ENCODE measurements at places on chromosomes 3 and 15.

DNA sequence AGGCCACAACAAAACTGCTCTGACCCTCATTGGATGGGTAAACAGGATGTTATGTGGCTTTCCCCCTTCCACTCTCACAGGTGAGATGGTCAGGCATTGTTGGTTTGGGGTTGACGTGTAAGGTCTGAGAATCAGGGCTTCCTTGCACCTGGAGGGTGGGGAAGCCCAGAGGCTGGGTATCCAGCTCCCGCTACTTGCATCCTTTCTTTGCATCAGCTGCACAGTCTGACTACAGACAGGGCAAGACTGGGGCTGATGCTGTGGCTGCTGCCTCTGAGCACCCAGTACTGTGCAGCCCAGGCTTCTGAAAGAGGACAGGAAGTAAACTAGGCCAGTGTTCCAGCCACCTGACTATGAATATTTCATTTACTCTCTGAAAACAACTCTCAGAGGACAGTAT lies 58.0 kb upstream of the ATP2B2 start:
- DNase-seq, result no peak

- DNase-seq, result no peak
These were observed 1063.9 kb downstream of the ROBO1 start for GRCh38 chr3:78703944-78704343.

DNA sequence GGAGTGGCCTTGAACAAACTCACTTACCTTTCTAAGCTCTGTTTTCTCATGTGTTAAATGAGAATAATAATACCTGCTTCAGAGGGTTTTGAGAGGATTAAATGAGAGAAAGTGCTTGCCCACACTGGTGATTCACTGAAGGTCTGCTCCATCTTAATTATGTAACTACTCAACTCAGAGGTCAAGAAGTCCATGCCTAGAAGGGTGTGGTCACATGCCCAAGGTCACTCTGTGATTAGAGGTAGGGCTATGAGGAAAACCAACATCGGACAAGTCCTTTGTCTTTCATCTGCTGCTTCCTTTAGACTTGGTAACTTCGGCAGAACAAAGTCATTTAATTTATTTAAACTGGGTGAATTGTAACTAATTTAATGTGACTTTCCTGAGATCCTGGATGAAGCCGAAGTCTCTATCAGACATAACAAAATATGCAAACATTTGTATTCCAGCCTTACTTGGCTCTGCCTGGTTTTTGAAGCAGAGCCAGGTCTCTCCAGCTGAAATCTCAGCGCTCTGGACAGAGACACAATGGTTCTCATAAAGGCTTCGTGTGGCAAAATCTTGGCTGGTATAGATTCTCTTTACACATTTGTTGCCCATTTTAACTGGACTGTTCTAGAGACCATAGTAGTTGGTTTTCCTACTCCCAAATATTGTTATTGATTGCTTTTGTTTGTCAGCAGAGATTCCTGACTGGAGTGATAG lies 3.0 kb downstream of the CHRNA7 start:
- no peak for DNase-seq

DNA sequence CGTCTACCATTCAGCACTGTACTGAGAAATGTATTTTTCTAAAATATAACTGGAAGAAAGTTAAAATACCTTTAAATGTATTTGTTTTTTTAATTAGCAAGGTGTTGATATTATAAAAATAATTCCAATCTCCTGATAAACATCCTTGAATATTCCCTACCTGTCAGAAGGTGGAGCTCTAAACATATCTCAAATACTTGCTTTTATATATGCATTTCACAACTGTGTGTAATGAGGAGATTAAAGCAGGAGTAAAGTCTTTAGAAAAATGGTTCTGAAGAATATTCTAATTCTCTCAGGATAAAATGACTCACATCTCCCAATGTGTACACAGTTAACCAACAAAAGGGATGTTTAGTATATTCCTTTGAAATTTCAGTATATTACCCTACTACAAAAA lies 422.7 kb downstream of the PLCL2 start:
- no peak for DNase-seq

DNA sequence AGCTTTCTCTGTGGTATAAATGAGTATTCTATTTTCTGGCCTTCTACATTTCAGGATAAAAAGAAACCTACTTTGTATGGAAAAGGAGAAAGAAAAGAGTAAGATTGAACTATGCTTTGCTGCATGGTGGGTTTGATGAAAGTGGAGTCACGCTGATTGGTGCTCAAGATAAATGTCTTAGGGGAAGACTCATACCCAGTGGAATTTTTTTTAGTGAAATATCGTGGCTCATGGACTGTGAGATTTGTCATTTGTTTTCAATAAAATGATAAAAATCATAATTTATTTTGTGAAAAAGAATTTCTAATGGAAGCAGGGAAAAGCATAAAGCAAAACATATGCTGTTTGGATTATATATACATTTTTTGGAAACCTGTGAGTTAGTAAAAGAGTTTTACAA lies 292.5 kb downstream of the ZPLD1 start:
- DNase-seq, result no peak

DNA sequence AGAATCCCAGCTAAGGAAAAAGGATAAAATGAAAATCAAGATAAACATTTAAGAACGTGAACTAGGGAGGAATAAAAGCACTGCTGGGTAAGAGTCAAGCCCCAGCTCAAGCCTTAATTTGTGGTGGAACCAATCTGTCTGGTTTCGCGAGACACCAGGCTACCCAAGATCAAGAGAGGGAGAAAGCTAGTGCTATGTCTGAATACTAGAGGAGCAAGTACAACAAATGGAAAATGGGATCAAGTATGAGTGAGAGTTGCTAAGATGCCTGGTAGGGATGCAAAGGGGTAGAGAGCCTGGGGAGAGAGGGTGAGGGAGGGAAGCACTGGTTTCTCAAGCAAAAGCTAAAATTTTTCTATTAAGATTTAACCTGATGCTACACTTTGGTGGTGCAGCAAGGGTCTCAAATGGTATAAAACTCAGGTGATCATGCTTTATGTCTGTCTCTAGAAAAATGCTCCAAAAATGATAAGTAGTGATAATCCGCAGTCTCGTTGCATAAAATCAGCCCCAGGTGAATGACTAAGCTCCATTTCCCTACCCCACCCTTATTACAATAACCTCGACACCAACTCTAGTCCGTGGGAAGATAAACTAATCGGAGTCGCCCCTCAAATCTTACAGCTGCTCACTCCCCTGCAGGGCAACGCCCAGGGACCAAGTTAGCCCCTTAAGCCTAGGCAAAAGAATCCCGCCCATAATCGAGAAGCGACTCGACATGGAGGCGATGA lies 1.7 kb upstream of the SETD5 start:
- no peak for DNase-seq

DNA sequence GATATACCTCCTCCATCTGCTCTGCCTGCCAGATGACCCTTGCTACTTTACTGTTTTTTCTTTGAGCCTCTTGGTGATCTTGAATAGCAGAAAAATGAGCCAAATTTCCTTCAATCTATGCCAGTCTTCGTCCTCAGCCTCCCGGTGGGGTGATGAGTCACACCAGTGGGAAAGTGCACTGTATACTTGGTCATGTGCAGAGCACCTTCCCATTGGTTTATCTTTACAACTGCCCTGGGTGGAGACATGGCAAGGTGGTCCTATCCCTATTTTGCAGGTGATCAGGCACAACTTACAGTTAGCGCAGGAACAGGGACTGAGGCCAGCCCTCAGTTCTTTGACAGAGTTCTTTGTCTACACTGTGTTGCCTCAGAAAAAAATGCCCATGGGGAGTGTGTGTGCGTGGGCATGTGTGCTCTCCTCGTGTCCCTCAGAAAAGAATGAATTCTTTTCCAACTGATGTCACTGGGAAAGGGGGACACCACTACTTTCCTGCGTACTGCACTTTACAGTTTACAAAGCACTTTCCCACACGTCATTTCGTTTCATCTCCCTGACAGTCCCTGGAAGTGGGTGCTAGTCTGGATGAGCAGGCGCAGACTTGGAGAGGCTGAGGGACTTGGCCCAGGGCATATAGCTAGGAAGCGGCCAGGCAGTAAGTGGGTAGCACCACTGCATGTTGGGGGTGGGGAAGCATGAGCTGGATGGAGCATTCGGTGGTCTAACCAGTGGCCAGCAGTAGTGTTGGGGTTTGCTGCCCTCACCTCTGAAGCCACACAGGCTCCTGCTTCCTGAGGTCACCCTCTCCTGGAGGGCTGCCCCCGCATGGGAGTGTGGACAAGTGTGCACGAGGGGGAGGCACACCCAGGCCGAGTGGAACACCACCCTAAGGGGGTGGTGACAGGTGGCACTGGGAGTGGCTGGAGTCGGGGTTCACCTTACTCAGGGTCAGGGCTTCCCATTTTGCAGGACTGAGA lies 24.1 kb downstream of the SMAD3 start:
- DNase-seq, result no peak

- DNase-seq, result no peak
These were observed 8.9 kb upstream of the CTDSPL start for GRCh38 chr3:37852771-37853170.

- peak; percentile 59 for DNase-seq
These were observed 445.1 kb downstream of the MECOM start for GRCh38 chr3:169218314-169218983.

- no peak for DNase-seq
These were observed 2.8 kb upstream of the SUCLG2 start for GRCh38 chr3:67657192-67657591.

DNA sequence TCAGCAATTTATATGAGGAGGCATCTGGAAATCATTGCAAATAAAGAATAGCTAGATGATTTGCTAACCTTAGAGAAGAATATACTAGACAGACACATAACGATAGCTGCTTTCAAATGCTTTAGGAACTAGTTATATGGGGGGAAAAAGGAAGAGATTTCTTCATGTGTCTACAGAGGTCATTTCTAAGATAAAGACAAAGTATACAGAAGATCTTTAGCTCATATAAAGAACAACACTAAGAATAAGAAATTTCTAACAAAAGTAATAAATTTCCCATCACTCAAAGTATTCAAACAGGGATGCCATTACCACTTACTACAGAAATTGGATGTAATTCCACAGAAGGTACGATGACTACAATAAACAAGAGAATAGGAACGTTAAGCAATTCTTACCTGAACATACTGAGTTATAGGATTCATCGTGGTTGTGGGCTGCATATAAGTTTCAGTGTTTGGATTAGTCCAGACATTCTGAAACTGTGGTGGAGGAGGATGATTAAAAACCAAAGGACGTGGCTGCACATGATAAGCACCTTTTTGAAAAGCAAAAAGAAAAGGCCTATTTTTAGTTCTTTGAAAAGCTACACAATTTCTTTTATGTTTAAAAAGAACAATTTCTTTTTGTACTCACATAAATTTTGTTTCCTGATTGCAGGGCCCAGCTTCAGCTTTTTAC lies 8.7 kb downstream of the DAZL start:
- DNase-seq, result no peak

DNA sequence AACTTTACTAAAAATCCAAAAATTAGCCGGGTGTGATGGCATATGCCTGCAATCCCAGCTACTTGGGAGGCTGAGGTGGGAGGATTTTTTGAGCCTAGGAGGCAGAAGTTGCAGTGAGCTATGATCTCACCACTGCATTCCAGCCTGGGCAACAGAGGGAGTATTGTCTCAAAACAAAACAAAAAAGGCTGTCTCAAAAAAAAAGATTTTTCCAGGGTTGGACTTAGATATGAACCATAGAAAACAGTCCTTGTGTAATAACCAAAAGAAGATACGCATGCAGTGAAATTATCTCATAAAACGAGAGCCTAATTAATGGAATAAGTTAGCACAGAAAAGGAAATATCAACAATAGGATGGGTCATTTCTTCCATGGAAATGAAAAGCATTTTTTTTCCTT lies 320.4 kb upstream of the RASGRP1 start:
- no peak for DNase-seq

DNA sequence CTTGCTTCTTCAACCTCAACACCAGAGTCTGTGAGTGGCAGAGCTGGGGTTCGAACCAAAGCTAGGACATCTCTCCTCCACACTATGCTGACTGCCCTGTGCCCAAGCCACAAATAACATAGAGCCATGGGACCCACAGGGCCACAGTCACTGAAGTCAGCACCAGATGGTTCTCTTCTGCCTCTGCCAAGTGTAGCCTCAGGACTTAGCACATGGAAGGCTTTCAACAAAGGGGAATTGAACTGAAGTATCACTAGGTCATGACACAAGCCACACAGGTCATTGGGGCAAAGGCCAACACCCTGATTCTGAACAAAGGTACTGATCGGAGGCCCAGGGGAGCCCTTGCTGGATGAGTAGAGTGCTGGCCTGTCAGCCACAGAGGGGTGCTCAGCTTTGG lies 83.6 kb downstream of the BDH1 start:
- no peak for DNase-seq

GRCh38 chr15:67253549-67254237 lies 768 bp downstream of the AAGAB start:
- no peak for DNase-seq

GRCh38 chr3:42864321-42864950 lies 11.2 kb downstream of the CYP8B1 start:
- no peak for DNase-seq

DNA sequence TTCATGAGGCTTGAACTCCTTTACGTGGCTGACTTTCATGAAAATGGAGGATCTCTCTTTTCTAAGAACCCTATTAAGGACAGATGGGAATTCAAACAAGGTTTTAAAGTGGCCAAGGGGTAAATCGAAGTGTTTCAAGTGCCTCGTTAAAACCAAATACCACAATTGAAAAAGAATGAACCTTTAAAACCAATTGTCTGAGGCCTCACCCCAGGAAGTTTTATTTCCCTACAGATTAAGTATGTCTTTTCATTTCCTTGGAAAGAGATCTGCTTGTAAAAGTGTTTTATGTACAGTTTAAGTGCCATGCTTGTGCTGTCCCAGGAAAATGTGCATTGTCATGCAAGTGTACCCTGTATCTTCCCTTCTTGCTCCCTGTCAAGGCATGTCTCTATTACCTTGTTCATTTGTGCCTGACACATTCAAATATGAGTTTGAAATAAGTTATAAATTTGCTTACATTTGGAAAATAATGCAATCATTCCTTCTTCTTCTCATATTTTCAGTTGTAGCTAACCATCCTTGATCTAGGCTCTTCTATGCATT lies 138.7 kb downstream of the ZPLD1 start:
- DNase-seq, result no peak

DNA sequence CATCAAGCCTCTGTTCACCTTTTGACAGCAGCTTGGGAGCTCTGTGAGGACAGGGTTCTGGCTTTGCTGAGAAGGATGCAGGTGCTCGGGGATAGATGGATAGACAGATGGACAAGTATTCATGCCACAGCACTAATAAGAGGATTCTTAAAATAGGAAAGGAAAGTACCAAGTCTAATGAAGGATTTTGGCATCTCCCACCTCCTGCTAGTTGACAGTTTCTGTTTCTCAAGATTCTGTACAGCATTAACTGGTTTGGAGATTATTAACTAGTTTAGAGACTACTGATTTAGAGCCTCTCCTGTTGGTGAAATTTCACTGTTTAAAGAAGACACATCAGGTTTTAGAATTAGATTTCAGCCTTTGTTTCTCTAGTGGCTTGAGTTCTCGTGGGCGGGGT lies 152.3 kb downstream of the CACNA1D start:
- DNase-seq, result no peak

GRCh38 chr15:101522621-101523559 lies 33.4 kb upstream of the PCSK6 start:
- no peak for DNase-seq

GRCh38 chr15:65952391-65953053 lies 83.2 kb downstream of the RAB11A start:
- DNase-seq, result peak; percentile 21

- DNase-seq, result peak; percentile 23
These were observed 10.0 kb upstream of the CRTC3 start for GRCh38 chr15:90519688-90520087.

Data from stromal cell of bone marrow (primary cell).